ENCODE measurements at places on chromosomes 12 and 14.

DNA sequence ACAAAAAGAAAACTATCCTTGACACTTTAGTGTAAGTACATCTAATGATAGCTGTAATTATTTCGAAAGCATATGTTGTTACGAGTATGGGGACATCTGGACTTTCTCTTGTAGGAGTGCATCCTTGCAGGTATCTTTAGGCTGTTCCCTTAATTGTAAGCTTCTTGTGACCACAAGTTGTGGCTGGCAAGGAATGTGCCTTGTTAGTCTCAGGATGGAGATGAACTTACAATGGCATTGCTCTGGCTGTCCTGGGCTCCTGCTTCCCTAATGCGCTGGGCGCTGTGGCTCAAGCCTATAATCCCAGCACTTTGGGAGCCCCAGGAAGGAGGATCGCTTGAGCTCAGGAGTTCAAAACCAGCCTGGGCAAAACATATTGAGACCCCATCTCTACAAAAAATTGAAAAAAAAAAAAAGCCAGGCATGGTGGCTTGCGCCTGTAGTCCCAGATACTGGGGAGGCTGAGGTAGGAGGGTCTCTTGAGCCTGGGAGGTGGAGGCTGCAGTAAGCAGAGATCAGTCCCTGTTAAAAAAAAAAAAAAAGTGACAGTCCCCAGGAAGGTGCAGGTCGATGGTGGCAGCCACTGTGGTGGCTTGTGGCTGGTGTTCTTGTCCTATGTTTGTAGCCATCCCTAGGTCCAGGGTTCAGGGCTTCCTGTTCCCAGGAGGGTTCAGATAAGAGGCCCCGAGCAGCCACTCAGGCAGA lies 23.7 kb upstream of the PPP1R13B start:
- DNase-seq, result no peak

DNA sequence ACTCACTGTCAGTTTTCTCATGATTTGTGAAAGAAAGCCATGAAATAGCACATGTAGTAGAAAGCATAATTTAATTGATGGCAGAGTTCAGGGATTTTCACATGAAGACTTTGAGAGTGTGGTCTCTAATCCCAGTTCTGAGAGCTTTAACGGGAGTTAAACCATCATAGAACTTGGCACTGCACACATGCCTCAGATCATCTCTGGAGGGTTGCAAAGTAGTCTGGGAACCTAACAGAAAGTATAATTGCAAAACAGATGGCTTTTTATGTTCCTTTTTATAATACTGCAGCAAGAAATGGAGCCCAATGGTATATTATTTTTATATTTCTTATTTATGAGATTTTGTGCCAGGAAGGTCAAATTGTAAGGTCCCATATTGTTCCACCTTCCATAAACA lies 77.9 kb downstream of the BHLHE41 start:
- no peak for DNase-seq

GRCh38 chr12:92341065-92341668 lies 195.5 kb upstream of the BTG1 start:
- DNase-seq, result no peak

GRCh38 chr14:36505181-36505815 lies 14.7 kb downstream of the NKX2-1 start:
- no peak for DNase-seq
